Bronchial smooth muscle cell (primary cell): ENCODE measurements at places on chromosomes 3 and 15. TPM values are rescaled to one million over a fixed set of nuclear protein-coding genes. Genes with fewer than 3 reads are reported as not detected.

Gene C2CD4A
- not detected in 2 replicates for total RNA-seq

Gene CP
- 0.52 TPM in 1 of 2 replicates, not detected in the other for total RNA-seq

Gene LINGO1
- total RNA-seq: not detected in 2 replicates

Gene CFAP92
- under 0.01 TPM in 1 of 2 replicates, not detected in the other for total RNA-seq

Gene GOLGA6A
- under 0.01 TPM in 2 replicates for total RNA-seq

Gene TRIM42
- not detected in 2 replicates for total RNA-seq
